ENCODE measurements at places on chromosomes 5 and 9. TPM values are rescaled to one million over a fixed set of nuclear protein-coding genes. Genes with fewer than 3 reads are reported as not detected.

DNA sequence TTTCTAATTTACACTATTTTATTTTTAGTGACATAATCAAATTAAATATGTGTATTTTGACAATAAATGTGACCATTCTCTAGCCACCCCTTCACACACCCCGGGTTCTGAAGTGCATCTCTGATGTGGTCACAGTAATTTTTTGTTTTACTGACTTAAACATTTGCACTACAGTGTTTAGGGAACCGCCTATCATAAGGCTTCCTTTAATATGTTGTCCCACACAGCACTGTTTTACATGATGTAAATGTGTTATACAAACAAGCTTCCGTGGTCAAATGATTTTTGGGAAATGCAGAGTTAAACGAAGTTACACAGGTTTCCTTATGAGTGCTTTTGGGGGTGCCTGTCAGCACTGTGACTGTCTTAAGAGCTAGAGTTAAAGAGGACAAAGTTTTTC is 86.5 kb downstream of the KDM4C start:
- DNase-seq: no peak

GRCh38 chr5:123091298-123092222 is 2.5 kb downstream of the PRDM6 start:
- DNase-seq: no peak

The PDGFRB gene
- 40.8 TPM for total RNA-seq

DNA sequence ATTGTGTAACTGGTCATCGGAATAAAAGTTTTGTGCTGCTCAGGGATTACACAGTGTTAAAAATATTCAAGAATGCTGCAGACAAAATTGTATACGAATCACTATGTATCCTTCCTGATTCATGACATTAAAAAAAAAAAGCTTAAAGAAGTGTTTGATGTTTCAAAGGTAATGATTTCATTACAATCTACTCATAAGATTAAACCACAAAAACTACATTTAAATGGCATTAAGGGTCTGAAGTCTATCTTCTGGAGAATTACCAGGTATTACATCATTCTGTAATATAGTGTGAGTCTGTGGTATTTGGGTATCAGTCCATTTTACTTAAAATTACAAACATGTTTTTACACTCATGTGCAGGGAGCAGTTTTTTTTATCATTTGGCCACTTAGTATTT is 324.4 kb downstream of the NDUFS4 start:
- no peak for DNase-seq

- no peak for DNase-seq
Measured at GRCh38 chr5:95152535-95152934, 132.4 kb downstream of the MCTP1 start.

The RACK1 gene
- 832 TPM for total RNA-seq

DNA sequence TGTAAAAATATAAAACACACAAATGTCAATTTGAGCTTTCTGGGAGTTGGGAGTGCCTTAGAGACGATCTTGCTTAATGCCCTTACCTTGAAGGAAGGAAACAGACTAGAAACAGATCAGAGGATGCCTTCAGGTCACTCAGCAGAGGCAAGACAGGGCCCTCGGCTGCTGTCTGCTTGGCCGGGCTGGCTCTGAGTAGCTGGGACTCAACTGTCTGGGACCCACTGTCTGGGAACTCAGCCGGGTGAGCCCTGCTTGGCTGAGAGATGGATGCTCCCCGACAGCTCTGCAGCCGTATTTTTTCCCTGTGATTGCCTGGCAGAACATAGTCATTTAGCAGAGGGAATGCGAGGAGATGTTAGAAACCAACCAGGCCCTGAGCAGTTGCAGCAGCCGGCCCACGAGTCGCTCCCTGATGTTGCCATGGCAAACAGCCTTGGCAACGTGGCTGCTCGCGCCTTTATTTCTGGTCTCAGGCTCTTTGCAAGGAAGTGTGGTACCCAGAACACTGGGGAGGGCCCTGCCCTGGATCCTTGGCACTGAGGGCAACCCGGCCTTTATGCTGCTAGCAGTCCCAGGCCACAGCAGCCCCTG is 10.9 kb downstream of the PPARGC1B start:
- DNase-seq: no peak

GRCh38 chr9:89006996-89007967 is 16.0 kb downstream of the S1PR3 start:
- DNase-seq: no peak

Measured in psoas muscle (tissue), 8 donors.